ENCODE measurements at places on chromosomes 4 and X. TPM values are rescaled to one million over a fixed set of nuclear protein-coding genes. Genes with fewer than 3 reads are reported as not detected.
A peak's percentile ranks its signal among the peaks of the same experiment; 100 is the strongest.

DNA sequence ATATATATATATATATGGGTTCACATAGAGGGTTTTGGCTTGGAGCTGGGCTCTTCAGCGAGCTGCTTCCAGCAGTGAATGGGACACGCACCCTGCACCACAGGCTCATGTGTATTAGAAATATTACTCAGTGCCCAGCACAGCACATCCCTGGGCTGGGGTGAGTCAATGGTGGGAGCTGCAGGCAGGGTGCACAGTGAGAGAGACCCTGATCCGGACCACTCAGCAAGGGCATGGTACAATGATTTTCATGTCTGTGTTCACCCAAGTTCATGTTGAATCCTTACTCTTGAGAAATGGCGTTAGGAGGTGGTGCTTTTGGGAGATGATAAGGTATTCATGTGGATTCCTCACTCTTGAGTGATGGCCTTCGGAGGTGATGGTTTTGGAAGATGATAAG, 194.7 kb downstream of the ASMT start:
- no peak for DNase-seq

- DNase-seq = peak; percentile 83
These were observed 147.7 kb downstream of the CPEB2 start for GRCh38 chr4:15149839-15150592.

The SPACA5B gene
- not detected for polyA plus RNA-seq

The SPP1 gene
- 20.9 TPM for polyA plus RNA-seq
